ENCODE measurements at places on chromosomes 11 and 22. TPM values are rescaled to one million over a fixed set of nuclear protein-coding genes. Genes with fewer than 3 reads are reported as not detected.
A peak's percentile ranks its signal among the peaks of the same experiment; 100 is the strongest.

- peak; percentile 42 for DNase-seq
Observed at GRCh38 chr11:114026355-114026754, 33.2 kb upstream of the ZBTB16 start.

DNA sequence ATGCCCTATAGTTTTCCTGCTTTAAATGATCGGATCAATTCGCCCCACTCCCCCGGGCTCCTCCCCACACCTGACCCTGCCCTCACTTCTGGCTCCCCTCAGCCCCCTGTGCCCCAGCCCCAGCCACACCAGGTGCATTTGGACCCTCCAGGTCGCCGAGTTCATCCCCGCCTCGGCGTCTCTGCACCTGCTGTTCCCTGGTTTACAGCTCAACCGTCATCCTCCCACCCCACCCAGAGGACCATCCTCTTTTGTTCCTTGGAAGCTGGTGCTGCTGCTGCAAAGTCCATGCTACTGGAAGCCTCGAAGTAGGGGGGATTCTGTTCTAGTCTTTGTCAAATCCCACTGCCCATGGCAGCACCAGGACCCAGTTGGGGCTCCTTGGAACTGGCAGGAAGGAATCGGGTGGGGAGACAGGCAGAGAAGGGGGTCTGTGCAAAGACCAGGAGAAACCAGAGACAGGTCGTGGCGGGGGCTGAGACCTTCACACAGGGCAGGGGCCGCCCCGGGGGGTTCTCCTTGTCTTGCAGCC lies 4.5 kb upstream of the MUC5B start:
- DNase-seq: no peak

GRCh38 chr11:68117853-68118470 lies 3.2 kb downstream of the CHKA start:
- no peak for DNase-seq

- DNase-seq: no peak
Observed at GRCh38 chr11:69908511-69909220, 89.5 kb upstream of the FGF3 start.

DNA sequence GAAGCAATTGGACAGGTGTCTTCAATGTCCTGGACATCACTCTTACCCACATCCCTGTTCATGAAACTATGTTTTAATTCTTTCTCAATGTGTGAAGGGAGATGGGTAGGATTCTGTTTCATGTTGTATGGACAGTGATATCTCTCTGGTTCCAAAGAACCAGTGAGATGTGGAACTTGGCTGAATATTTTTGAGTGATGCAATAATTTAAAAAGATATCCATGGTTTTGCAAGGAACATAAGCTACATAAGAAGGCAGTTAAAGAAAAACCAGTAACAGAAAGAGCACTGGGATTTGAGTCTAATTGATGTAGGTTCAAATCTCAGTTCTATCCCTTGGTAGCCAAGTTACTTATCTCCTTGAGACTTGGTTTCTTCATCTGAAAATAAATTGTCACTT lies 7.7 kb upstream of the ELF5 start:
- DNase-seq: no peak

DNA sequence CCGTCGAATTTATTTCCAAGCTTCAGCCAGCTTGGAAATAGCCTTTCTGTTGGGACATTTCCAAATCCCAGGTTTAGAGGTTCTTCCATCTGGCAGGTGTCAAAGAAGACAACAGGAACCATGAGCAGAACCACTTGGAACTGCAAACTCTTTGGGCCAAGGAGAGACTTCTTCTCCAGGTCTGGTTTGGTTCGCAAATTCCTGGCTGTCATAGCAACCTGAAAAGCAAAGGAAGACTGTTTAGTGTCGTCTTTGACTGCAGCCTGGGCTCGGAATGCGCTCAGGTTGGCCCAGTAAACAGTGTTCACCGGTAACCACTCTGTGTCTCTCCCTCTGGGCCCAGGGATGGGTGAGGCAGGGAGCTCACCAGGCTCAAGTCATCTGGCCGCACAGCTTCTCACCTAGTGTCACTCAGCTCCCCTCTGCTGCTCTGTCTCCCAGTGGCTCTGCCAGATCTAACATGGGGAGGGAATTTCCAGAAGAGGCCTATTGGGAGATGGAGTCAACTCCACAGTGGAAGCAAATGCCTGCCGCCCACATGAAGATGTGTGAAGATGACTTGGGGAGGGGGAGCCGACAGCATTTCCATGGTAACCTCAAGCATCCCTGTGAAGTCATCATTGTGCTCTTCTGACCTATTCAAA lies 11.9 kb upstream of the CLMP start:
- DNase-seq: no peak

CARNS1 gene
- total RNA-seq: 0.20 TPM

C11orf21 gene
- 0.10 TPM for total RNA-seq

YPEL4 gene
- total RNA-seq: 0.35 TPM

APOL6 gene
- total RNA-seq: 37.9 TPM

THRSP gene
- not detected for total RNA-seq

CCDC116 gene
- not detected for total RNA-seq

OR6A2 gene
- not detected for total RNA-seq
